ENCODE measurements at places on chromosomes 2 and 18.
A peak's percentile ranks its signal among the peaks of the same experiment; 100 is the strongest.

DNA sequence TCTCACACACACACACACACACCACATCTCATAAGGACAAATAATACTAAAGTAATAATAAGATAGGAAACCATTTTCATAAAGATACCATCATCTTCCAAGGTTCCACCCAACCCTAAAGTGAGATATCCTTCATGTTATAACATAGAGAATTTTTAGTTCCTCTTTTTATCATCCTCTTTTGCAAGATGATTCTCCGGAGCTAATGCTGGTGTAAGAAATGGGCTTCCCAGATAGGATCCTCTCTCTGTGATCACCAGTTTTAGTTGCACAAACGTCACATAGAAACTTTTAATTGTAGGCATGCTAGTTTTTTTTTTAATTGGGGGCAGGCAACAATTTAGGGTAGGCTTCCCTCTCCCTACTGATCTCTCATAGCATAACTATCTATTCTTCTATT is 49.6 kb downstream of the ARHGAP25 start:
- no peak for DNase-seq

DNA sequence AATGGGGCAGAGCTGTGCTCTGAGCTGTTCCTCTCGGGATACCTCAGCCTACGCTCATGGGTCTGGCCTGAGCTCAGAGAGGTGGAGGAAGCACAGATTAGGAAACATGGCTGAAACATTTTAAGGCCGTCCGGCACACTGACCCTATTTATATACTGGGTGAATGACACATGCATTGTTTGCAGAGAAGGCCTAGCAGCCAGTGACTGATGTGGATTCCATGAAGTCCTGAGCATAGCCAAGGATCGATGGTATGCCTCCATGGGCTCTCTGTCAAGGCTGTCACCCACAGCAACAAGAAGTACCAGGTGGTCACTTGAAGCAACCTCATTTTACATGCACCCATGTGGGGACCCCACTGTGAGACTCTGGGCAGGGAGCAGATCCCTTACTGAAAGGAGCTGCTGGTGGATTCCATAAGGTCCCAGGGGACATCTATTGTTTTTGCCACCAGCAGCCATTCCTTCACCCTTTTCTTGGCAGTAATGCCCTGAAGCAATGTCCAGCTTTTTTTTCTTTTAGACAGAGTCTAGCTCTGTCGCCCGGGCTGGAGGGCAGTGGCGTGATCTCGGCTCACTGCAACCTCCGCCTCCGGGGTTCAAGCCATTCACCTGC is 8.4 kb downstream of the PTMA start:
- DNase-seq = peak; percentile 4

DNA sequence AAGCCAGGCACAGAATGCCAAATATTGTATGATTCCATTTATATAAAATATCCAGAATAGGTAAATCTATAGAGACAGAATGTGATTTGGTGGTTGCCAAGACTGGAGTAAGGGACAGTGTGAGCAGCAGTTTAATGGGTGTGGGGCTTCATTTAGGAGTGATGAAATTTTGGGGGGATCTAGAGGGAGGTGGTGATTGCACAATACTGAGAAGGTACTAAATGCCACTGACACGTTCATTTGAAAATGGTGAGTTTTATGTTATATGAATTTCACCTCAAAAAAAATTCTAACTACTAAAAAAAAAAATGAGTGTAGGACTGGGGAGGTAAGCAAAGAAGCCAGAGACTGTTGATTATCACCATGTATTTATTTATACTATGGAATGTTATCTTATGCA is 974.5 kb upstream of the ZEB2 start:
- no peak for DNase-seq

DNA sequence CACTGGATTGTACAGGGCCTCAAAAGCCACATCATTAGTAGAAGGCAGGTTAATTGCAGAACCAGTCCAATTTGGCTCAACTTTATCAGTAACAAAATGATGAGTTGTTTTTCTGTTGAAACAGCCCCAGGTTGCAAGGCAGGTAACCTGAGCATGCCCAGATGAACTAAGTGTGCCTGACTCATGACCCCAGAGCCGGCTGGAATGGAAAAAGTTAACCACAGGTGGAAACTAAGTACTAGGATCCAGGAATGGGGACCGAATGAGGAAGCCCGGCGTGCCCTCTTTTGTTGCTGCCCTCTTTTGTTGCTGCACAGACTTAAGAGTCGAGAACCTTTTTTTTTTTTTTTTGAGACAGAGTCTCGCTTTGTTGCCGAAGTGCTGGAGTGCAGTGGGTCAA is 79.5 kb upstream of the YWHAQ start:
- no peak for DNase-seq

DNA sequence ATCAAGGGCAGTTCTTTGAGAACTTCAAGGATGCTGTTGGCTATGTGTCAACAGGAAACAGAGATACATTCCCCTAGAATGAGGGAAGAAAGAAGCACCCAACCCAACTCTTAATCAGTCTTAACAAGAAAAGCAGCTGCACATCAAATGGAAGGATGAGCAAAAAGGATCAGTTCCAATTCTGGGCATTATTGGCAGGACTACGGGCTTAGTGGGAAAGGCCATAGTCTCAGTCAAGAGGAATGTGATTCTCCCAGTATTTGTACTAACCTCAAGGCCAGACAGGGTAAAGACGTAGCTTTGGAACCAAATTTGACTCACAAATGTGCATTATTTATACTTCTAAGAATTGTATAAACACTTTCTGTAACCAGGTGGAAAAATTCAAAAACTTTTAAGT is 18.2 kb downstream of the BMP10 start:
- no peak for DNase-seq

DNA sequence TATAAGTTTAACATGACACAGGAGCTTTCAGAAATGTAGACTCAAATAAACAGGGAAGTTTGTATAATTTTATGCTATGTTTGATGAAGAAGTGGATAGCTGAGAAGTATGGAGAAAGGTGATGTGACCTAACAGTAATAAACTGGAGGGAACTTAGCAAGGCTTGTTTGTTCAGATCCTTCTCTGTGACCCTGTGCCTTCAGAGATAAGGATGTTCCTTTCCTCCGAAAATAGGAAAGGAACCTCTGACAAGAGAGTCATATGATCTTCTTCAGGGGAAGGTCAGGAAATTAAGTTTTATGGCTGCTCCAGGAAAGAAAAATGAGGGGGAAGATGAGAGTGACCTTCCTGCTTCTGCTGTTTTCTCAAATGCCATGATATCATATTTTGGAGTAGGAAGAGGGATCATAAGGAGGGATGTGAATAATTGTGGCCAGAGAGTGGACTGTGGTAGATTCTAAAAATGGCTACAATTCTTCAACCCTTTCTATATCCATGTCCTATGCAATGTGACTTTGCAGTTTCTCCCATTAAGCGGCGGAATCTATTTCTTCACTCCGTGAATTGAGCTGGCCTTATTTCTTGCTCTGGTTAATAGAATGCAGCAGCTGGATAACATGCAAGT is 8.5 kb upstream of the C2orf69 start:
- no peak for DNase-seq

GRCh38 chr2:96329456-96329855 is 4.3 kb downstream of the ITPRIPL1 start:
- peak; percentile 73 for DNase-seq

DNA sequence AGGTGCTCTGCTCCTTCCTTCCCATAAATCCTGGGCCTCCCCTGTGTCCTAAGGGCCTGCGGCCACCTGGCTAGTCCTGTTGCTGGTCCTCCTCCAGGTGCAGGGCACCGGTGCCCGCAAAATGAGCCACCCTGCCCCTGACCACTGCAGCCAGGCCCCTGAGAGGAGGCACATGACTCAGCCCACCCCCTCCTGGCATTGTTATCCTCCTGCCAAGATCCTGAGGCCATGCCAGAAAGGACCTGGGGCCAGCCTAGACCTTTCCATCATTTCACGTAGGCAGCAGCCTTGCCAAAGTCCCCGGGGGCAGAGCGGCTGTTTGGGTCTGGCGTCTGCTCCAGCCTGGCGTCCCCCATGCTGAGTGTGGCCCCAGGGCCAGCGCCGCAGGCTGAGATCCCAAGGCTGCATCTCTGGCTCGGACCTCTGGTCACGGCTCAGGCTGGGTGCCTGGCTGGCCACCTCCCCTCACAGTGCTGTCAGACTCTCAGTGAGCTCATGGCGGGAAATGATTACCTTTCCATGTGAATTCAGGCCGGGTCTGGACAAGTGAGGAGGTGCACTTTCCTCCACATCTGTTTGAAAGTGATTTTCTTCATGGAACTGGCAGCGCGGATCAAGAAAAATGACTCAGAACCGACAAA is 81.0 kb downstream of the NDUFA10 start:
- DNase-seq = no peak

GRCh38 chr2:5691985-5692529 is at the start of gene SOX11:
Gene SOX11 (plus strand): TSS chr2:5692384. CDS start chr2:5692722, 338 bp downstream.
- no peak for DNase-seq

DNA sequence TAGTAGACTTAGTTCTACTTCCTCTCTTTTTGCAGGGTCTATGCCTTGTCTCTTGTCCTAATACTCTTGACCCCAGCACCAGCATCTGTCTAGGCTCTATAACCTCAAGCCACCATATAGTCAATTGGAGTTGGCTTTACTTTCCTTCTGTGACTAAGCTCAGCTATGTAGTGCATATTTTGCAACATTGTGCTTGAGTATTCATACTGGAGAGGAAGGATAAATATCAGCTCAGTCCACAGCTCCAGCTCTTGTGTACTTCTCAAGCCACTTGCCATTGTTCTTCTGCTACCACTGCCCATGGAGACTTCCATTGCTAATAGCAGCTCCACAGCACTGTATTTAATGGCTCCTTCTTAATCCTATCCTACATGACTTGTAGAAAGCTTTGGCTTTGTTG is 35.5 kb upstream of the CD28 start:
- DNase-seq = no peak

- DNase-seq = no peak
Observed at GRCh38 chr2:241030883-241031282, 32.5 kb downstream of the SNED1 start.

GRCh38 chr2:59804732-59805131 is 748.7 kb downstream of the BCL11A start:
- DNase-seq = no peak

- no peak for DNase-seq
Observed at GRCh38 chr2:139876321-139876720, 1096.1 kb upstream of the NXPH2 start.

GRCh38 chr2:47004905-47005495 is 89.4 kb upstream of the MCFD2 start:
- no peak for DNase-seq

GRCh38 chr2:120261387-120262006 is 8.8 kb downstream of the RALB start:
- no peak for DNase-seq

DNA sequence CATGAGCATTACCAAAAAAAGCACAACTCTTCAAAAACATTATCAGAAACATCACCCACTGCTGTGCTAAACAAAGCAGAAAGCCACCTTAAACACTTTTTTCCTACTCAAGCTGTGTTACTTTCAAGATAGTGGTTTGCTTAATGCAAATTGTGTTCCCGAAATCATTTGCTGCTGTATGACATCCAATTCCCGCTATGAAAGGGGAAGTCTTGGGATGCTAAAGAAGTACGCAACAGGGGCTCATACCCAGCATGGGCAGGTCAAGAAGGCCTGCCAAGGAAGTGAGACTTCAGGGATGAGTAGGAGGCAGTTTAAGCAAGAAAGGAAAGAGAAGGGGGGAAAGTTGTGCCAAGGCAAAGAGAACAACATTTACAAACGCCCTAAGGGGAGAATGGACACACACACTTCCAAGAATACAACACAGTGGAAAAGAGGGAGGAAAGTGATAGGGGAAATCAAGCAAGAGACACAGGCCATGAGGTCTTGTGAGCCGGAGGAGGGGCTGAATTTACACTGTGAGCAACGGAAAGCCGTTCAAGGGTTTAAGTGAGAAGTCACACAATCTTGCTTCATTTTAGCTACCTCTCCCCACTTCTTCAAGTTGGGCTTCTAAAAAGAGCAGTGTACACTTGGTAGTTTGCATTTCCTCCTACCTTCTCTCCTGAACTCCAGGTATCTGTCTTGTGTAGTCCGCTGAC is 4.0 kb downstream of the PTPN2 start:
- no peak for DNase-seq

DNA sequence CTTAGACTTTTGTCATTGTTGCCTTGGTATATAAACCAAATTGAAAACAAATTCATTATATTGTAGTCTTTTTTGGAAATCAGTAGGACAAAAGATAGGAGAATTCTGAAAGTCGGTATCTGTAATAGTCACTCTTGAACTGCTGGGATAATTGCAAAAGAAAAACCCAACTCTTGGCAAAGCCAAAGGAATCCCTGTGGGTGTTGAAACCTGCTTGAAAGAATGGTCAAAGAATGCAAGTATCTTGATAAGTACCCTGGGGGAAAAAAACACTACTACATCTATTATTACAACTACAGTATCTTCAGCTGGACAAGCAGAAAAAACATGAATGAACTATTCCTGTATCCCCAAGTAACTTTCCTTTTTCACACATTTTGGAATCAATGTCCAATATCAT is 7.3 kb upstream of the FAM237A start:
- DNase-seq = no peak

DNA sequence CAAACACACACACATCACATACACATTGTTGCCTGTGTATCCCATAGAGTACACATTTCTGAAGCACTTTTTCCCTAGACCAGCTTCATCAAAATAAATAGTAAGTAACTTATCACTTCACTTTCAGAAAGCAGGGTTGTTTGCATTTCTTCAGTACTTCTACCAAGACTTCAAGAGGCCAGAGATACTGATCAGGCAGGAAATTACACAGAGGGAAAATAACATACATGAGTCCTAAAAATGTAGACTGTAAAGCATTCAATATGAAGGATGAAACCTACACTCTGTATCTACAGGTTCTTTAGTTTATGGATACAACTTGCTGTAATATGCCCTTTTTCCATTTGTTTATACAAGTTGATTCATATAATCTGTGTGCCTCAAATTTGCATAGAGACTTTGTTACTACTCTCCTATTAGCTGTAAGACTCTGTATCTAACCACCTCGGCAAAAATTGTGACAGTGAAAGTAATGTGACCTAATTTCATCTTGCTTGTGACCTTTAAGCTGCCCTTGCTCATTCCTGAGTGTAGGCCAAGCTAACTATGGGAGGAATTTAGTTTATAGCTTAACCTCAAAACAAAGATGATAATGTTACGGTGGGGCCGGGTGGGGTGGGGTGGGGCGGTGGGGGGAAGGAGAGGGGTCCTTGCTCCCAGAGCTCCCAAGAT is 228.9 kb upstream of the SPOPL start:
- DNase-seq = no peak

DNA sequence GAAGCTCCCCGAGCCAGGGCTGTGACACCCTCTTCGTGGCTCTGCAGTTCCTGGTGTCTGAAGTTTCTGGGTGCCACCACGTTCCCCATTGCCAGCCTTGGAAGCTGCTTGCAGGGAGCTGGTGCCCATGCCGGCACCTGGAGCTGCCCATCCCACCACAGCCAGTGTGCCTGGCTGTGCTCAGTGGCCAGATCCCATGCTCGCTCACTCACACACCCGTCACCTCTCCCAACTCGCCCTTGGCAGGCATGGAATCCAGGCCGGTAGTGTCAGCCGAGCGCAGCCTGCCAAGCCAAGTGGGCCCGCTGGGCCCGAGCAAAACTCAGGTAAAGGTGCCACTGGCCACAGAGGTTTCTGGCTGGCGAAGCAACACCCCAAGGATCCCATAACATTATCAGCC is 370.2 kb downstream of the PTPRM start:
- DNase-seq = no peak
